ENCODE measurements at places on chromosomes 7 and 10.

DNA sequence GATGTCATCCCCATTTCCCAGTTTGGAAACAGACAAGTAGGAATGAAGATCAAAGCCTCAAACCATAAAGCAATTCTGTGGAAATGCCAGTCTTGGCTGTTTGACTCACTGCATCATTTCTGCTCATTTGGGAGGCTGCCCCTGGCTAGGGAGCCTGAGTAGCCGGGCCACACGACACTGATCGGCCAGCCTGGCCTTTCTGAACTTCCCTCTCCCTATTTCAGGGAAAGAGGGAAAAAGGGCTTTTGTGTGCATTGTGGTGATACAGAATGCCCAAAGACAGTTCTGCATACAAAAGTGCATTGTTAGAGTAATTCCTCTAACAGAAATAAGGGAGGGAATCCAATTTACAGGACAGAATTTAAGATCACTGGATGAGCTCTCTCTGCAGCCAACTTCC lies 41.7 kb upstream of the OPALIN start:
- DNase-seq = no peak

GRCh38 chr7:36038063-36038721 lies 114.9 kb upstream of the EEPD1 start:
- DNase-seq = no peak

- no peak for DNase-seq
Measured at GRCh38 chr10:47137311-47137851, 162.6 kb upstream of the GDF10 start.

- no peak for DNase-seq
Measured at GRCh38 chr10:102718220-102718619, 3.8 kb downstream of the SFXN2 start.

- DNase-seq = no peak
Measured at GRCh38 chr7:78953090-78953489, 500.4 kb downstream of the MAGI2 start.

GRCh38 chr10:106643473-106643872 lies 521.0 kb downstream of the SORCS1 start:
- no peak for DNase-seq

GRCh38 chr7:134834689-134835462 lies 55.4 kb downstream of the CALD1 start:
- DNase-seq = no peak

GRCh38 chr10:32338262-32338661 lies 8.7 kb downstream of the EPC1 start:
- no peak for DNase-seq

DNA sequence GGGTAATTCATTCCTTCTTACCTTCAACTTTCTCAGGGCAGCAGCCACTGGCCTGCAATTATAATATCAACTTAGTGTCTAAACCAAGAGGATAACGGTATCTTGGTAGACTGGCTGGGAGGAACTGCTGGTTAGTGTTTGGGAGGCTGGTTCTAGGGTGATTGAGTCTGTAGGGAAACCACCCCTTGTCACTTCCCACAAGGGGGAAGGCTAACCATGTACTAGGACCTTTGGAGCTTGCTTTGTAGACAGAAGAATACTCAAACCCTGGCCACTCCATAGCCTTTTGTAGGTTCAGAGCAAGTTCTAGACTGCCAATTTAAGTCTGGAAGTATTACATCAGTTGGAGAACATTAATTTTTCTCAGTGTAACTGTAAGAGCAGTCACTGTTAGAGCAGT lies 51.3 kb downstream of the NHLRC2 start:
- DNase-seq = no peak

GRCh38 chr7:121530227-121531174 lies 134.4 kb upstream of the FAM3C start:
- no peak for DNase-seq

DNA sequence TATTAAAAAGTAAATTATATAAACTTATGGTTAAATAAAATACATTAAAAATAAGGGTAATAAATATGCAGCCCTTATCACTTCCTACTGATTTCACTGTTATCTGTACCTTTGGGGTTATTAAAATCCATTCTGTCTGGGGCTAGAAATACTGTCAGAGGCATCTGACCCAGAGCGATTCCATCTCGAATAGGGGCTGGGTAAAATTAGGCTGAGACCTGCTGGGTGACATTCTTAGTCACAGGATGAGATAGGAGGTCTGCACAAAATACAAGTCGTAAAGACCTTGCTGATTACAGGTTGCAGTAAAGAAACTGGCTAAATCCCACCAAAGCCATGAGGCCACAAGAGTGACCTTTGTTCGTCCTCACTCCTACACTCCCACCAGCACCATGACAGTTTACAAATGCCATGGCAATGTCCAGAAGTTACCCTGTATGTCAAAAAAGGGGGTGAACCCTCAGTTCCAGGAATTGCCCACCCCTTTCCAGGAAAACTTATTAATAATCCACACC lies 77.6 kb downstream of the COBL start:
- no peak for DNase-seq

DNA sequence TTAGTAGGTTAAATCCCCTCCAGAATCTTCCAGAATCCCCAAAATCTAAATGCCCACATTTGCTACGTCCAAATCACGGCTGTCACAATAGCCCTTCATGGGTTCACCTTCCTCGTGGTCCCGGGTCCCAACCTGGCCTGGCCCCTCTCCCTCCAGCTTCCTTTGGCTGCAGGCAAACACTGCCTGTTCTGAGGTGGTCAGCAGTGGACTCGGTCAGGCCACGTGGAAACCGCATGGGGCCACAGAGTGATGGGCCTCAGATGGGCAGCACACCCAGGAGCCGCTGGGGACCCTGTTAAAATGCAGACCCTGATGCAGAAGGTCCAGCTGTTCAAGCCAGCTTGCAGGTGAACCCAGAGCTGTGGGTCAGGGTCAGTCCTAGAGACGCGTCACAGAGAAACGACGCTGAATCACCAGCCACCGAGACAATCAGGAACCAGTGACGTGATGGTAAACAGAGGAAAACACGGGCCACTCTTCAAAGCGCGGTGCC lies 588.6 kb downstream of the DNAJB6 start:
- no peak for DNase-seq

DNA sequence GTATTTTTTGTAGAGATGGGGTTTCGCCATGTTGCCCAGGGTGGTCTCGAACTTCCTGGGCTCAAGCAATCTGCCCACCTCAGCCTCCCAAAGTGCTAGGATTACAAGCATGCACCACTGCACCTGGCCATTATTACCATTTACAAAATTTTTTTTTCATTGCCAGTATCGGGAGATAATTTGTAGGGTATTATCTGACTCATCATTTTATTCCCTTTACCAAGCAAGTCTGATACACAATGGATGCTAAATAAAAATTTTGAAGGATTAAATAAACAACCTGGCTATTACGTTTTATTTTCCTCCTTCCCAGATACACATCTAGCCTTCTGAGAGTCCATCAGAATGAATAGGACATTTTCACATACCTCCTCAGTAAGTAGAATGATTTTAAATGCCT lies 38.1 kb upstream of the CPN1 start:
- no peak for DNase-seq

DNA sequence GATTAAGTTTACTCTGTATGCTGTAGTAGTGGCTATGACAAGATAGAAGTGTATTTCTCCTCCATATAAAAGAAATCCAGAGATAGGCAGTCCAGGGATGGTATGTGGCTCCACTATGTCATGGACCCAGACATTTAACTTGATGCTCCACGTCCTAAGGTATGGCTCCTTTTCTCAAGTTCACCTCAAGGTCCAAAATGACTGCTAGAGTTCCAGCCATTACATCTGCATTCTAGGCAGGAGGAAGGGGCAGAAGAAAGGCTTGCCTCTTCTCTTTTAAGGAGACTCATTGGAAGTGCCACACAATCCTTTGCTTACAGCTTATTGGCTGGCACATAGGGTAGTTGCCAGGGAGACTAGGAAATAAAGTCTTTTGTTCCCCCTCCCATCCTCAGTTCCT lies 27.7 kb upstream of the ATXN7L1 start:
- DNase-seq = no peak

GRCh38 chr10:44415121-44415520 lies 30.2 kb upstream of the CXCL12 start:
- no peak for DNase-seq

DNA sequence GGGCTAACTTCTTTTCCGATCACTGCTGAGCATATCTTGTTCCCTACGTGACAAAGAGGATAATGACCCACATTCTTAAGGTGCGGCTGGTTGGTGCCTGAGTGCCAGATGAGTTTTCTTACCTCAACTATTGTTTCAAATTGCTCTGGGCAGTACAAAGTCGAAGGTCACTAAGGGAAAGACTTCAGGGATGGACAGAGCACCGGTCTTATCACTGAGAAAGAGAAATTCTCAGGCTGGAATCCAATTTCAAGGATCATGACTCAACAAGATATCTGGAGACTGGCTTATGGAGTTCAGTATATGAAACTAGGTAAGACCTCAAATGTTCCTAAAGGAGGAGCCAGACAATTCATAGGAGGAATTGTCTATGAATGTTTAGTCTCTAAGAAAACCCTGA lies 780.3 kb downstream of the SUGCT start:
- DNase-seq = no peak

GRCh38 chr10:1037098-1037497 lies 11.4 kb upstream of the IDI2 start:
- no peak for DNase-seq

GRCh38 chr7:109215341-109215740 lies 645.7 kb downstream of the DNAJB9 start:
- no peak for DNase-seq

DNA sequence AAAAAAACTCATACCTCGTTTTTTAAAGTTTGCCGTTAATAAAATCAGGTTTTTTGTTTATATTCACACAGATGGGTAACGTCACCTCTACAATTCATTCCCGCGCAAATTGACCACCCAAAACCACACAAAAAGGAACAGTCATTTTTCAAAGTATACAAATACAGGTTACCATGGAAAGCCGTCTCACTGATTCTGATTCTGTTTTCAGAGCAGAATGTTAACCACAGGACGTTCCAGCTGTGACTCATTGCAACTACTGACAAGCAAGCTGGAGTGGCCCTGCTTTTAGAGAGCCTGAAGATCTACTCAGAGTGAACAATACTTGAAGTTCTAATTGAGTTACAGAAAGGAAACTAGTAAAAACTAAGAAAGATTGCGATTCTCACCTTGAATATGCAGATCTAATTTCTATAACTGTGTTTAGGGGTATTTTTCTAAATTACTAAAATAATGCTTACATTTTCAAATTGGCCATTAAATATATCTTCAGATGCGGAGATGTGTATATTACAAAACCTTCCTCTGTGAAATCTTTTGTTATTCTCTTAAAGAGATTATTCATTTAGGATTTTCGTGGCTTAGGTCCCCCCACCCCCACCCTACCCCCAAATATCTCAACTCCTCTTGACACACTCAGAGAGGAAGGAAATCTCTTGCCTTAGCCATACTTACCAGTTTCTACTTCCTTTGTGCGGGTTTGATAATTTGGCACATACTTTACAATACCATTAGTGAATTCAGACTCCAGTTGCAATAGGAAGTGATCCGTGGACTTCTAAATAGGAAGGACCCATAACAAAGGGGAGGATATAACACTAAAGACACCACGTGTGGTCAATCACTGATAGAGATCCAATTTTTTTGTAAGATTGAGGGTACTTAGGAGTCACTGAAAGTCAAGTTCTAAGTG lies 106.0 kb downstream of the CUBN start:
- peak; percentile 73 for DNase-seq

GRCh38 chr10:68231817-68232251 lies at the start of gene ATOH7:
TSS of gene ATOH7 (minus strand) at chr10:68232113. CDS start at chr10:68231677, 436 bp downstream.
- DNase-seq = no peak

- no peak for DNase-seq
Measured at GRCh38 chr7:137871170-137871915, 24.6 kb upstream of the DGKI start.

DNA sequence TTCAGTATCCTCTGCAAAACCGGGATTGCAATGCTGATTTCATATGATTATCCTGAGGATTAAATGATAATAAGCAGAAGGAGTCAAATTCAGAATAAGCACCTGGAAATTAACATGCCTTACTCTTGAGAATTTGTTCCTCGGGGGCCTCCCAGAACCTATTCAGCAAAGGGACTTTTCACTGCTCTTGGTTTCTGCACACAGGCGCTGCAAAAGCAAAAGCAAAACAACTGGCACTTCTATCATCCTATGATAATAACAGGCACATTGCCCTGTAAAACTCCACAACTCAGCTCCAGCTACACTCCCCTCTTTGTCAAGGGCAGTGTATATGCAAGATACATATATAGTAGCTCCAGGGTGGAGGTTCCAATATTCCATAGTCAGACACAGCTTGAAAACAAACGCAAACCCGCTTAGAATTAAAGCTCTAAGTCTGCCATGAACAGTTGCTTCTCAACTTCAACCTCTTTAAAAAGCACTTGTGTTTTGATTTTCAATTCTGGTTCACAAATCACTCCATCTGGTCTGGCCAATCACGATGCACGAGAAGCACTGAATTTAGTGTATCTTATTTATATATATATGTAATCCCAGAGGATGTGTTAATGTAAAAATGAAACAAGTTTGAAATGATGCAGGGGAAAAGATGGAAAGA lies 119.9 kb upstream of the PTER start:
- no peak for DNase-seq
